ENCODE measurements at places on chromosomes 12 and 14.

DNA sequence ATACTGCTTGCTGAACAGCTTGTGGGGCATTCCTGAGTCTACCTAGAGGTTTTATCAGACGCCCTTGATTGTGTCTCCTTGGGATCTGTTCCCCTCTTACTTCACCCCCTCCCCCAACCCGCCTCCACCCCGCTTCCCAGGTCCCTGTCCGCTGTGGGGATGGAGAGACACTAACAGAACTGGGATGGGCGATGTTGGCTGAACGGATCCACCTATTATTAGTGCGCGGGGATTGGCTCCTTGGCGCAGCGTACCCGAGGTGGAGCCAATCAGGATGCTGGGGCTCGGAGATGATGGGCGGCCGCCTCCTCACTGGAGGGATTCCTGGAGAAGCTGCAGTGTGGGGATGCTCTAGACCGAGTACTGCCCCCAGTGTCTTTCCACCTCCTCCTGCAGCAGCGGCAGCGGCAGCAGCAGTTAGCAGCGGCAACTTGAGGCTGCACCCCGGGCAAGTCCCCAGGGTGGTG is at the start of gene SYT1:
Gene SYT1 (plus strand): TSS at position 372 of the 467 bp plus-strand sequence.
- no peak for DNase-seq

GRCh38 chr12:102351322-102351721 is 129.0 kb downstream of the IGF1 start:
- DNase-seq = no peak

- no peak for DNase-seq
Measured at GRCh38 chr12:109598428-109598854, 24.8 kb downstream of the MVK start.

DNA sequence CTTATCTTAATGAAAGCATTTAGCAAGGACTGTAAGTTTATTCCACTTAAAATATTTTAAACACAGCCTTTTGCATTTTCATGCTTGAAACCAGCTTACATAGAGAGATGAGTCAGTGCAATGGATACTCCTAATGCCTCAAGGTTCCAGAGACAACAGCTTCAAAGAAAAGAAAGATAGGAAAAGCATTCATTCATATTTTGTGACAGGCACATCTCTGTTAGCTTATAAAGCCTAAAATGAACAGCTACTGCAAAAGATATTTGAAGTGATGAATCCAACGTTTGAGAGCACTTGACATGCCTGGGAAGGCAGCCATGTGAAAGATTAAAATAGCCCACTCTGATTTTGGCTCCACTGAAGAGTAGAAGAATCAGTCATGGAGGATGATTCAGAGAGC is 814.5 kb downstream of the RPS29 start:
- DNase-seq = no peak

DNA sequence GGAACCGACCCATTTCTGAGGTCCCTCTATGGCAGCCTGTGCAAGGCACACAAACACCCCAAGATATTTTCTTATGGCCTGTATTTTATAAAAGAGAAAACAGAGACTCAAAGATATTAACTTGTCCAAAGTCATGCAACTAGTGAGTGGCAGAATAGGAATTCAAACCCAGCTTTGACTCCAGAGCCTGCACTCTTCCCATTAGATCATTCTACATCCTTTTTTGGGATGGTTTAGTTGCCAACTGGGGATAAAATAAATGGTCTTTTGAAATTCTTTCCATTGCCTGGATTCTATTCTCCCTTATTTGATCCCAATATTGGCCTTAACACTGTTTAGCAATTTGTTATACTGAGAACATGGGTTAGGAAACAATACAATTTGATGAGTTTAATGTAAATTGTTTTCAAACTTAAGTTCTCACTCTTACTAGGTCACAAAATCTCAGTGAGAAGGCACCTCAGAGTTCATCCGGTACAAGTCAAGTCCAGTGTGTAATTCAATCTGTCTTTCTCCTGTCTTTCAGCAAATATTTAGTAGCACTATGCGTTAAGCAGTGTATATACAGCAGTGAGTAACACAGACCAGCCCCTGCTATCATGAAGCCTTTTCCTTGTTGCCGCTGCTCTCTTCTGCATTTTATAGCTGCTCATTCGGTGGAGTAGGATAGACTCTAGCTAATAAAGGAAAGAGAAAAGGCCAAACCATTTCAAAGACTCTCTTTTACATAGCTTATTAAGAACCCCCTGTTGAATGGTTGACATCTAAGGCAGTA is 162.1 kb upstream of the IFNG-AS1 start:
- DNase-seq = no peak
